ENCODE measurements at places on chromosomes 2 and 18.

DNA sequence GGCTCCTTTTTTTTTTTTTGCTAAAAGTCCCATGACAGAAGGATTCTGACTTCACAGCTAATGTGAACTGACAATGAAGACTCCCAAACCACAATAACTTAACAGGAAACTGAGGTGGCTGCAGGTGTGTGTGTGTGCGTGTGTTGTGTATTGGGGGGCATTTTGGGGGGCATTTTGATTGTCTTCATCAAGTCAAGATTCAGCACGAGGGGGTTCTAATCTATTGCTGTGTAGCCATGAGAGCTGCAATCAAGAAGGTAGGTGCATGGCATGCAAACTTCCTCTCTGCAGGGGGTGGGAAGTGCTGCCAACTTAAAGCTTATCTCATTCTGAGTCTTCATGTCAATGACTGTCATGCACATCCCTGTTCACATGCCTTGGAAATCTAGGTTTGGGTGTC lies 25.2 kb downstream of the SPRED2 start:
- no peak for DNase-seq

- DNase-seq = no peak
These were observed 246.8 kb downstream of the TMEM182 start for GRCh38 chr2:103008586-103008985.

DNA sequence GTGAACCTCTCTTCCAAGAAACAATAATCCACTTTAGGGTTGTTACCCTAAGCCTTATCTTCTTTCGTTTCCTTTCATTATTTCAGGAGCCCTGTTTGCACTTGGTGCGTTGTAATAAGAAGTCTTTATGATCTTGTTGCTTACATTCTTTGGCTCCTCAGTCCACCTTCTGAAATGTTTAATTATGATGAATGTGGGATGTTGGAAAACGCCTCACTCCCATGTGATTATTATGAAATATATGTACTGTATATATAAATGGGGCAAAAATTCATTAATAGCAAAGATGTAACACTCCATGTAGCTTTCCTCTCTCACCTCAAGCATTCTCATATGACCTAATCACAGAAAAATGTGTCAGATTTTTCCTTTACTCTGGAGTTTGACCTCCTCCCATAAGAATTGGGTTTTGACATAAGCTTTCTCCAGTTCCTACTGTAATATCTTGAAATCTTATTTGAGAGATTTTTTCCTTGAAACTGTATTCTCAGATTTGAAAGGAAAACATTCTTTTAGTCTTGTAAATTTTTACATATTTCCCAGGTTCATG lies 397.2 kb upstream of the FANCL start:
- DNase-seq = no peak

DNA sequence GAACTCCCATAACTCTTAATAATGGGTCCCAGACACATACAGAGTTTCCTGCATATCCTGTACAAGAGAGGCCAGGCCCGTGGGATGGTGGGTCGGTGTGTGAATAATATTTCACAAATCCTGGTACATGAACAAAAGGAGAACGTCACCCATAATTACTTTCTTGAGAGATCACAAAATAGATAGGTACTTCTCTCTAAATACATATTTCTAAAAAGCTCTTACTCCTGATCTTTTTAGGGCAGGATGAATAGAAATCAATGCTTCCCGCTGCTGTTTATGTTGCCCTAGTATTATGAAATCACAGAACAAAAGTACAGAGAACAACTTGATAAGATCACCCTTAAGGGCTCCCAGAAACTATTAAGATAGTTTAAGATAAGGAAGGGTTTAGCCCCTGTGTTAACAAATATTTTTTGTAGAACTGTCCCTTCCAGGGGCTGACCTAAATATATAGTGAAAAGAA lies 5.4 kb downstream of the IRS1 start:
- DNase-seq = no peak

DNA sequence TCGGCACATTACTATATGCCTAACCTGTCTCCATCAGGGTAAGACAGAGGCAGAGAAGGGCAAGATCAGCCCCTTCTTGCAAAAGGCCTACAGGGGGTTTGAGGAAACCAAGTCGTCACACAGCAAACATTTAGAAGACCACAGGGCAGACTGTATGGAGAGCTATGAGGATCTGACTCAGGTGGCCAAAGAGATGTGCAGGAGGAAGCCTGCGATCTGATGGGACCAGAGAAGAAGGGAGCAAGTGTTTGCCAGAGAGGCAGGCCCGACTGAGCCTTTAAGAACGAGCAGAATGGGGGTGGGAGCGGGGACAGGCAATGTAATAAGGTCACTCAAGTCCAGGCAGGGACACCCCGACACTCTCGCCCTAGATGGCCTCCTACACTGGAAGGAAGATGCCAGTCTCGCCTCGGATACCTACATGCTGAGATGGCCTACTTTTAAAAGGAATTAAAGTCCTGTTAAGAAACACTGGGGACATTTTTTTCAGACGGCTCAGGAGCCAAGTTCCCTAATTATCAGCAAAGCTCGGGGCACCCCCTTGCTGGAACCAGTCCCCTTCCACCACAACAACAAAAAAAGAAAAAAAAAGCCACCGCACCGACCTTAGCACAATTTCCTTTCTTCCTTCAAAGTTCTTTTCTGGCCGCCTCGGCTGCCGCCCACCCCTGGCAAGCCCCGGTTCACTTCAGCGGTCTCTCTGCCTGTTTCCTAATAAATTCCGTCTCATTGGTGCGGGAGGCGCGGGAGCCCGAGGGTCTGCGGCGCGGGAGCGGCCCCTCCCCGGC lies 1.5 kb downstream of the SFXN5 start:
- DNase-seq = no peak

DNA sequence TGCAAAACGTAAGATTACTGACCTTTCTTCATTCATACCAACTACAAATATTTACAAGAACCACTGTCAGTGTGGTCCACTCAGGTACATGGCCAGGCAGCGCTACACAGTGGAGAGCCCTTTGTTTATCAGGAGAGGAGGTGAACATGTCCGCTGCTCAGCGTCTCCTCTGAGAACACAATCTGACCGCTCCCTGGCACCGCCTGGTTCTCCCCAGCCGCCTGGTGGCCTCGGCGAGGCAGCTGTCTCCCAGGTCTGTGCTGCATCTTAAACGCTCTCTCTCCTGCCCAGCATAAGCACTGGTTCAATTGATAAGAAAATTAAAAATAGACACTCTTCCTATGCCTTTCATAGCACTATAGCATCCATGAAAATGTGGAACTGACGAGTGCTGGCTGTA lies 146.8 kb upstream of the PXDN start:
- DNase-seq = no peak

DNA sequence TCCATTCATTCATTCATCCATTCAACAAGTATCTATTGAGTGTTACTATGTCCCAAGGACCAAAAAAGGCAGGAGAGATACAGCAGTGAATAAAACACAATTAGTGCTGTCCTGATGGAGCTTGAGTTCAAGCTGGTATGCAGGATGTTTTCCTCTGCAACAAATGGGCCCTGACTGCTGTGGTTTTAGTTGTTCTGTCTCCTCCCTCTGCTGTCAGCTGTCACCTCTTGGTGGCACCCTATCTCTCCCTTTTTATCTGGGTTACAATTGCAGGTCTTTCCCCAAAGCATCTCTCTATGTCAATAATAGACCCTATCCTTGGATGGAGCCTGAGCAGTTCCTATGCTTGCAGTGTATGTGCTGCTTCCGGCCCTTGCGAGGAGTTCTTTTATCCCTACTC lies 304.8 kb downstream of the PDE11A start:
- DNase-seq = no peak

DNA sequence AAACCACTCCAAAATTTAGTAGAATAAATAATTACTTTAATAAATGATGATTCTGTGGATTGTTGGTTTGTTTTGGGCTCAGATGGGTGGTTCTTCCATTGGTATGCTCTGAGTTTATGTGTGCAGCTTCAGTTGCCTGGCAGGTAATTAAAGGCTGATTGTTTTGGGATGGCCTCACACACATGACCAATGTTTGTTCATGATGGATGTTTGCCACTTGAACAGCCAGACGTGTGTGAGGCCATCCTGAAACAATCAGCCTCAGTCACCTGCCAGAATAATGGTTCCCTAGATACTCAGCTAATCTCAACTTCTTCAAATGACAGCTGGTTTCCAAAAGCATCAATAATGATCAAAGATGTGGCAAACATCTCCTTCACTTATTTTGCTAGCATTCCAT lies 352.5 kb upstream of the GULP1 start:
- DNase-seq = no peak

- no peak for DNase-seq
These were observed 516.3 kb downstream of the TDRD15 start for GRCh38 chr2:21640046-21640445.

GRCh38 chr2:11990576-11990975 lies 244.1 kb downstream of the LPIN1 start:
- no peak for DNase-seq

DNA sequence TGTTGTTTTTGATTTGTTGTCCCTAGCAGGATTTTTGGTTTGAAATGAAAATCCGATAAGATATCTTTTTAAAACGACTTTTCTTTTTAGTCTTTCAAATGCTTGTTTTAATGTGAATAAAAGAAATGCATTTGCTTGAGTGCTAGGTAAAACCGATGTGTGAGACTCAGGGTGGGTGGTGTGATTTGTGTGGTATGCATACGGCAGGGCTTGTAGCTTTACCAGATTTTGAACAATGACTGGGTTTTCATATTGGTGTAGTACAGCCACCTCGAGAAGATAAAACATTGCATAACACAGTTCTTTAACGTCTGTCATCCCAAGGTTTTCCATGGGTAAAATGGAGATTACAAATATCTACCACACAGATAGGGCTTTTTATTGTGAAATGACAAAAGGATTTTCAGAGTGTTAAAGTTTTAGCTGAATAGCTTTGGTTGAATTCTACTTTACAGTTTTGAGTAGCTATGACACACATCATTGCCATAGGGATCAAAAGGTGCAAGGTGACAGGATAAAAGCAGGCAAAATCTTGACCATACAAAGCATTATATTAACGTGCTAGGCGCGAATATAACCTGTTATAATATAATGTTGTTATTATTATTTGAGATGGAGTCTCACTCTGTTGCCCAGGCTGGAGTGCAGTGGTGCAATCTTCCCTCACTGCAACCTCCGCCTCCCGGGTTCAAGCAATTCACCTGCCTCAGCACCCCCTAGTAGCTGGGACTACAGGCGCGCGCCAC lies 824 bp upstream of the ZNF638 start:
- no peak for DNase-seq

DNA sequence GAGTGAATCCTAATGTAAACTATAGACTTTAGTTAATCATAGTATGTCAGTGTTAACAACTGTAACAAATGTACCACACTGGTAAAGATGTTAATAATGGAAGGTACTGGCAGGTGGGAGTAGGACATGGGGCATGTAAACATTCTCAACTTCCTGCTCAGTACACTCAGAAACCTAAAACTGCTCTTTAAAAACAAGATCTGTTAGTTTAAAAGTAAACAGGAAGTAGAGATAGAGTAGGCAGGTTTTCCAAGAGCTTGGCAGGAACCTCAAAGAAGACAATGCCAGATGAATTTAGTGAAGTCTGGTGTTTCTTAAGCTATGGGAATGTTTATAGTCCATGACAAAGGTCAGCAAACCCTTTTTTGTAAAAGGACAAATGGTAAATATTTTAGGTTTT lies 46.6 kb downstream of the CCDC138 start:
- no peak for DNase-seq

DNA sequence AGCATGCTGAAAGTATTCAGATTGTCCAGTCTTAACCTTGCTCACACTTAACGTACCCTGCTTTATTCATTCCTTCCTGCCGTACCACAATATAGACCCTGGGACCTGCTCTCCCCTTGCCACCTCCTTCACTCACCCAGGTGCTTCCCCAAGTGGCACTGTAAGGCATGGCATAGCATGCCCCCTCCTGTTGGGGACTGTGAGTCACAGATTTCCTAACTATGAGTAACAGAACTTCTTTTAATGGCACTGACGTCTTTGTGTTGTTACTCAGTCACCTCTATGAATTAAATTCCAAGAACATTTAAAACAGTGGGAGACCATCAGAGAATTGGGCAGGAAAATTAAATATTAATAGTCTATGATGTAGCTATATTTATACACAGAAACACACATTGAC lies 117.2 kb downstream of the CTNNA2 start:
- no peak for DNase-seq

- DNase-seq = no peak
These were observed 459.7 kb downstream of the LRATD1 start for GRCh38 chr2:15092181-15092580.

DNA sequence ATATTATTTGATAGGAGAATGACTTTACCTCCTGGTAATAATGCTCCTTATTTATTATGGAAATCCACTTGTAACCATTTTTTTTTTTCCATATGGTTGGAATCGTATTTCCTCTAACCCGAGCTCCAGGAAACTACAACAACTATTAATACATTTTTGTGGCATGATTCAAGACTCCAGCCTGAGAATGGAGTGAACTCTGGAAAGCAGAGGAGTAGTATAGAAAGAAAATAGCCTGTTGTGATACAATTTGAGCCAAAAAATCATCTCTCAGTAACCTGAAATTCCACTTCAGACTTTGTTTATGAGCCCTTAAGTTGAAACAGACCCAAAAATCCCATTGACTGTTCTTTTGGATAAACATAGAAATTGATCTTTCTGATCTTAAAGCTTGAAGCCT lies 921.1 kb downstream of the SOCS6 start:
- no peak for DNase-seq

DNA sequence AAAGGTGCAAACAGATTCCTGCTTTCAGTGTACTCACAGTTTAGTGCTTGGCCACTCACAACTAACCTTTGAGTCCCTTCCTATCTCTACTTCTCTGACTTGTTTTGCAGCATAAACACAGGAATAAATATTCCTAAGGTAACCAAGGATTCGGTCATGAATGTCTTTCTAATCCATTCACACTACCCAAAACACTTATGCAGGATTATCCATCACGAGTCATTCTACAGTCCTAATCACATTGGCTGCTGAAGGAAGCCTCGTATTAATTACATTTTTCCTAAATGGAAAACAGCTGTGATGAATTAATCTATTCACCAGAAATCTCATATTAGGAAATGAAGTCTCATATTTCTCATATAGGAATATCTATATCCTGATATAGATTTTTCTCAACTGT lies 16.3 kb downstream of the RDH14 start:
- DNase-seq = no peak

- no peak for DNase-seq
These were observed at the start of gene TMEM182 for GRCh38 chr2:102761763-102762162. Gene TMEM182, plus strand, starts transcription at chr2:102762031. Its CDS starts 187 bp downstream, at chr2:102762218.

DNA sequence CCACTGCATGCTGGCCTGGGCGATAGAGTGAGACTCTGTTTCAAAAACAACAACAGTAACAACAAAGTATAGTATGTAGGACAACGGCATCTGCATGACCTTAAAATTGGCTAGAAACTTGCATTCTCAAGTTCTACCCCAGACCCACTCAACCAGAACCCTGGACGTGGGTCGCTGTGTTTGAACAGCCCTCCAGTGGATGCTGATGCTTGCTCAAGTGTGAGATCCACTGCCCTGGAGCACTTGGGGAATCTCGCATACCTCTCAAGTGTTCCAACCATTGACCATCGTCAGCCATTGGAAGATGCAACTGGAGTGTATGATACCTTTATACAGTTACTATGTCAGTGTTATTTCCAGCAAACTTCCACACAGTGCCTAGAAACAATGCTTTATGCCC lies 435.9 kb downstream of the DCDC2C start:
- no peak for DNase-seq

GRCh38 chr2:150101947-150102346 lies 385.5 kb downstream of the RND3 start:
- DNase-seq = no peak
